Sciatic nerve (tissue), 2 donors: ENCODE measurements at places on chromosomes 5 and 9. TPM values are rescaled to one million over a fixed set of nuclear protein-coding genes. Genes with fewer than 3 reads are reported as not detected.

- DNase-seq: no peak
Observed at GRCh38 chr5:8413975-8414374, 545.0 kb downstream of the MTRR start.

DNA sequence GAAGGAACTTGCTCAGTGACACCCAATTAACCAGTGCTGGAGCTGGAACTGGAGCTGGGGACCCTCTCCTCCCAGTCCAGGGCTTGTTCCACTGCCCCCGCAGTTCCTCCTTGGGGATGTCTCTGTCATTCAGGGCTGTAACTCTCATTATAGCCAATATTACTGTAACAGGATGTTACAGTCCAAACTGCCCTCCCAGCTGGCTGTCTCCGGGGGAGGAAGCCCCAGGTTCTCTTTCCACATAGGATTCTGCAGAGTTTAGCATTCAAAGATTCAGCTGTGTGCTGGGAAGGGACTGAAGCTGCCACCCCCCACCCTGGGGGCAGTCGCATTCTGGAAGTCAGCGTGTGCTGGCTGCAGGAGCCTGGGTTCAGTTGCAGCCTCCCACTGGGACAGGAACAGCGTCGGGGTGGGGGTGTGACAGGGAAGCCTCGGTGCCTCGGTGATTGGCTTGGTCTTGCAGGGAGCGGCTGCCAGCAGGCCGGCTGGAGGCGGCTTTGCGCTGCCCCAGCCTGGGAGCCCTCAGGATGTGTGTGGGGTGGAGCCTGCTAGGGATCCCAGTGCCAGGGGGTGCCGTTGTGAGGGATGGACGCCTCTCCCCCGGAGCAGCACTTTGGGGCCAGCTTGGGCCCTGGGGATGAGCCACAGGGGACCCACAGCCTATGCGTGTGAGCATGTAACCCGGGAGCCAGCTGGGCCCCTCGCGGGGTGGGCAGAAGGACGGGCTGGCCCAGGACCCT, 101.1 kb downstream of the RGS3 start:
- DNase-seq: peak; percentile 69

Gene CXCL14
- 184 TPM for total RNA-seq

DNA sequence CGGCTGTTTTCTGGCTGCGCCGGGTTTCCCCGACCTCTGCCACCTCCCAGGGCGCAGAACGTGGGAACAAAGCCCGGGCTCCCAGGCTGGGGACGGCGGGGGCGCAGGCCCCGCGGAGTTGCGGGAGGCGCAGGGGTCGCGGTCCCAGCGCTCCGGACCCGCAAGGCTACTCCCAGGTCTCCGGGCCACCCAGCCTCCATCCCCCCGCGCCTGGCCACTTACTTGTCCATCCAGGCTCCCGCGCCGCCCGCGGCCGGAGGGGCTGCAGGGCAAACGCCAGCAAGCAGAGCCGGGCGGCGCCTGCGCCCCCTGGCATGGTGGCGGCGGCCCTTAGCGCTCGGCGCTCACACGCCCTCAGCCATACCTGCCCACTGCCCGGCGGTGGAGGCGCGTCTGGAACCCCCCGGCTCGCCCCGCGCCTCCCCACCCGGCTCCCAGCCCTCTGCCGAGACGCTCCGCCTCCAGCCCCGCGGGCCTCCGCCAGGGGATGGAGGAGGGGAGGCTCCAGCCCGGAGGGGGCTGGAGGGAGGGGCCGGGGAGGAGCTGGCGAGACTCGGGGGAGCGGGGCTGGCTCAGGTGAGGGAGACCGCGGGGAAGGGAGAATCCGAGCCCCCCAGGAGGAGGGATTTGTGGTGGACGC, at the start of gene ADAM19:
ADAM19 (minus strand) TSS at position 395 of the 640 bp plus-strand sequence; CDS start at position 316, 79 bp downstream.
- peak; percentile 81 for DNase-seq

Gene ANKS6
- total RNA-seq: 16.5 TPM

Gene NOL8
- total RNA-seq: 53.0 TPM

Gene CCL27
- total RNA-seq: not detected

Gene NR4A3
- 42.2 TPM for total RNA-seq

Gene CD72
- total RNA-seq: 5.5 TPM

DNA sequence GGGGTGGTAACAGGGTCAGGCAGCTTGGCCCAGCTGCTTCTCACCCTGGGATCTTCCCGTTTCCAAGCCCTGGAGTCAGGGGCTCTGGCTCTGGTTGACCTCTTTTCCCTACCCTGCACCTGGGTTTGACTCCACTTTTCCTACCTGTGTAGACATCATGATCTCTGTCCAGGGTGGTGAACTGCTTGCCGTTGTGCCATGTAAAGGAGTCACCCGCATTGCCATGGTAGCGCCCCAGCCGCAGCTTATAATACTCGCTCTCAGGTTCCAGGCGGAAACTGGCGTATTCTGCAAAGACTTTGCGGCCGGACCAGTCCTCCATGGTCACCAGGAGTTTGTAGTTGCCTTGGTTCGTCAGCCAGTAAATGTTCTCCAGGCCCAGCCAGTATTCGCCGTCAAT, 30.9 kb downstream of the ANGPTL2 start:
- no peak for DNase-seq

- no peak for DNase-seq
Observed at GRCh38 chr5:163505049-163505367, 411 bp upstream of the MAT2B start.

DNA sequence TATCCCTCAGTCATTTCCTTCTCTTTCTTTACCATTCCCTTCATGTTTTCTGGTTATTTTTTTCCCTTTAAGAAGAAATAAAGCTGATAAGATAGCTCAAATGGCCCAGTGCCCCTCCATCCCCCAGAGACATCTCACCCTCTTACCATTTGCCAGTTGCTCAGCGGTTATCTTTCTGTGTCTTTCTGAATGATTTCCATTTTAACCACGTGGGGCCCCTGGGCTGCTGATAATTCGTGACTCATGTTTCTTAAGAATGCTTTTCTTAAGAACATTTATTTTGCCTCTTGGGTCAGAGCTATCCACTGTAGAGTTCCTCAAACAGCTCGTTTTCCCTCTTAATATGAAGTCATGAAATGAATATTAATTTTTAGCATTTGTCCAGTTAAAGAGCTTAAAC, 147.8 kb downstream of the MAST4 start:
- no peak for DNase-seq
